Fibroblast of the aortic adventitia (primary cell): ENCODE measurements at places on chromosomes 11 and 22.

DNA sequence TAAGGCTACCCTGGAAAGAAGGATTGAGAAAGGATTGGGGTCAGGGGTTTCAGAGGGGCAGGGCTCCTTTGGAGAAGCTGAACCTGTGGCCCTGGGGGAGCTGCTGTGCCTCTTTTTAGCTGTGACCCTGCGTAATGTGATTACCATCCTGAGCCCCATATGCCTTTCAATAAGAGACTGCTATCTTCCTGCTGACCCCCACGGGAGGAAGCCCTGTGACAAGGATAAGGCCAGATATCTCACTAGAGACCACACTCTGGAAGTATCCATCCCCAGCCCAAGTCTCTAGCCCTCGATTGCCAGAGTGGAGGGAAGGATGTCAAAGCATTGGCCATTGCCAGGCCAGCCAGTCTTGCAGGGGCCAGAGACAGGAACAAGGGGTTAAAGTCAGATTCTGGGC, 4.8 kb upstream of the SLC39A13 start:
- no peak for DNase-seq

DNA sequence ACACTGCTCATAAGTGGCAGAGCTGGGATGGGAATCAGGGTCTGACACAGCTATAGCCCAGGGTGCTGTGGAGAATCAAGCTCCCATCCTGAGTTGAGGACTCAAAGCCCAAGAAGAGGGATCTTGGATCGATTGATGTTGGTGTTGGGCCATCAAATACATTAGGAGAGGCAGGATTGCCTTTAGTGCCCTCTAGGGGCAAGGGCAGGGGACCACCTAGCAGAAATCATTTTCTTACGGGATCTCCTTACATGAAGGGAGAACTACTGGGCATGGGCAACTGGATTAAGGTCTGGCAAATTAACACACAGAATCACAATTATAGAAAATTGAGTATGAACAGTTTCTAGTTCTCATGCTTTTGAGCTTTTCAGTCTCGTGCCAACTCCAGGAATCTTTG, 24.9 kb upstream of the EMSY start:
- no peak for DNase-seq

GRCh38 chr22:50564289-50564688, 1.6 kb upstream of the SYCE3 start:
- no peak for DNase-seq

DNA sequence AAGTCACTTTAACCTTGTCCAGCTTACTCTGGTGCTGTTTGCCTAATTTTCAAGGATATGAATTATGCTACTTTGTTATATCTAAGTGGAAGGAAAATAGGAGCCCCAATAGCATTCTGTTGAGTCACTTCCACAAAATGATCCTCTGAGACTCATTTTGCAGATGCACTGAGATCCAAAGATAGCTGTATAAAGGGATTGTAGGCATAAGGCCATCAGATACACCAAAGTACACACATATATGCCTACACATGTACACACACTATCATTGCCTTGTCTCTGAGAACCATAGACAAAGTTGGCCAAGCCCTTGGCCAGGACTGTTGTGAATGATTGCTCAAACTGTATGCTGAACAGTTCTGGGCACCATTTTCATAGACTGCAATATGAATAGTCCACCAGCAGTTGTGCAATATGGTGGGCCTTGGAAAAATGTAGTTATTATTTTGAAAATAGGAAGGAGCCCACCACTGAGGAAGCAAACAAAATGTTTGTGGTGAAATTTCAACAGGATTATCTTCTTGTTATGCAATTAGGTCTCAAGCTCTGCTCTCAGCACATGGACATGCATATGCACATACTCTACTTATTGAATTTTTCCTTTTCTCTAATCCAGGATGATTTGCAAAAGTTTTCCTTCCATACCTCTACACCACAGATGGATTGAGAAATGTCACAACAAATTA, 186.0 kb upstream of the CTSC start:
- DNase-seq = peak; percentile 46

DNA sequence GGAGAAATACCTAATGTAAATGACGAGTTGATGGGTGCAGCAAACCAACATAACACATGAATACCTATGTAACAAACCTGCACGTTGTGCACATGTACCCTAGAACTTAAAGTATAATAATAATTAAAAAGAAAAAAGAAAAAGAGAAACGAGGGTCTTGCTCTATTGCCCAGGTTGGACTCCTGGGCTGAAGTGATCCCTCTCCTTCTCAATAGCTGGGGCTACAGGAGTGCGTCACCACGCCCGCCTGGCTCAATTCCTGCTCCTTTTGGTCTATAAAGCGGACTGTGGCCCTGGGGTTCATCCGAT, 521 bp upstream of the PTS start:
- DNase-seq = no peak

GRCh38 chr22:27895600-27895999, 23.5 kb downstream of the PITPNB start:
- no peak for DNase-seq

- no peak for DNase-seq
These were observed 434.4 kb downstream of the METTL15 start for GRCh38 chr11:28542561-28542960.

GRCh38 chr11:92152245-92152644, 72.4 kb upstream of the FAT3 start:
- no peak for DNase-seq

- DNase-seq = no peak
These were observed 12.7 kb downstream of the MRGPRF start for GRCh38 chr11:69000391-69000790.

GRCh38 chr11:66888282-66888681, 31.4 kb downstream of the LRFN4 start:
- no peak for DNase-seq

DNA sequence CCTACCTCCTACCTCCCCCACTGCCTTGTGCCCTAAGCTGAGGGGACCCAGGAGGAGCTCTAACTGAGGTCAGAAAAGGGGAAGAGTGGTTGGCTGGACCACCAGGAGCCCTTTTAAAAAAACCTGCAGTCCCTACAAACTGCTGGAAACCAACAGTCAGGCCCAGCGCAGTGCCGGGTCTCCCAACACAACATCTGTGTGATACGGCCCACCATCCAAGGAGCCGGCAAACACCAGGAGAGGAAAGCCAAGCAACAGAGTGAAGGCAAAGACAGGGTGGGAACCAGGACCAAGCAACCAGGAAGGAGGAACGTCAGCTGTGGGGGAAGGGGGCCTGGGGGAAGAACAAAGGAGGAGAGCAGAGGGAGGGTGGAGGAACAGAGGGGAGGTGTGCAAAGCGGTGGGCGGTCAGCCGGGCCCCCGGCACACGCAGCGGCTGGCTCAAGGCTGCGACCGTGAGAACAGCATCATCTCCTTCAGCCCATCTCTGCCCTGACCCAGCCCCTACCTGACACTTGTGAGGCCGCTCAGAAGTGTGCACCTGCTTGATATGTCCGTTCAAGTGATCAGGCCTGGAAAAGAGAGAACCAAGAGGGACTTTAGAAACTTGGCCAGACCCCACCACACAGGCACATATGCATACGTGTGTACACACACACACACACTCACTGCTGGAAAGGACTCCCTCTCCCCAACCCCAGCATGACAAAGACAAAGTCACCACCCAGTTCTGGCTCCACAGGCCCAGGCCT, 3.6 kb downstream of the PATZ1 start:
- DNase-seq = no peak

DNA sequence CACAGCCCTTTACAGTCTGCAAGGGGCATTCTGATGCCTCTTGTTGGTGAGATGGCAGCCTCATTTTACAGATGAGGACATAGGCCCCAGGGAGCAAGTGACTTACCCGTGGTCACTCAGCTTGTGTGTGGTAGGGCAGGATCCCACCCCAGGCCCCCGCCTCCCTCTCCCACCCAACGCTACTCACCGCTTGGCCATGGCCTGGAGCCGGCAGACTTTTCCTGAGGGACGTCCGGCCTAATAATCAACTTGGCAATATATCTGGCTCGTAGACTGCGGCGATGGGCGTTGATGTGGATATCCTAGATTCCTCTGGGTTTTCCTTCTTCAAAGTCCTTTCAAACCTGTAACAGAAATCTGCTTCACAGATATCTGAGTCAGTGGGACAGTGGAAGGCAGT, 57.1 kb downstream of the ARHGAP8 start:
- DNase-seq = no peak

DNA sequence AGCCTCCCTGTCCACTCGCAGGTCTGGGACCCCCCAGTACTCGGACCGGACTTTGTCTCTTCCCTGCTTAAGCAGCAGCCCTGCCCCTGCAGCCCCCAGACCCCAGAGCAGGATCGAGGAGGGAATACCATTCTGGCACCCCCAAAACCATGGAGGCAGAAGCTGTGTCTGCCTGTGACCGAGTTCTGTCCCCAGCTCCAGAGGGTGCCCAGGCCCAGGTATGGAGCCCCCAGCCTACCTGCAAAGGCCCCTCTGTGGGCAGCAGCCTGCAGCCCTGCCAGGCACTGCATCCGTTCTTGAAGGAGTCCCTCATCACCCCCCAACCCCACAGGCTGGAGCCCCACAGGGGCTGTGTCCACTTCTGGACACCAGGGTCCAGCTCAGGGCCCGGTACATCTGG, 163.8 kb downstream of the BRD1 start:
- DNase-seq = no peak

DNA sequence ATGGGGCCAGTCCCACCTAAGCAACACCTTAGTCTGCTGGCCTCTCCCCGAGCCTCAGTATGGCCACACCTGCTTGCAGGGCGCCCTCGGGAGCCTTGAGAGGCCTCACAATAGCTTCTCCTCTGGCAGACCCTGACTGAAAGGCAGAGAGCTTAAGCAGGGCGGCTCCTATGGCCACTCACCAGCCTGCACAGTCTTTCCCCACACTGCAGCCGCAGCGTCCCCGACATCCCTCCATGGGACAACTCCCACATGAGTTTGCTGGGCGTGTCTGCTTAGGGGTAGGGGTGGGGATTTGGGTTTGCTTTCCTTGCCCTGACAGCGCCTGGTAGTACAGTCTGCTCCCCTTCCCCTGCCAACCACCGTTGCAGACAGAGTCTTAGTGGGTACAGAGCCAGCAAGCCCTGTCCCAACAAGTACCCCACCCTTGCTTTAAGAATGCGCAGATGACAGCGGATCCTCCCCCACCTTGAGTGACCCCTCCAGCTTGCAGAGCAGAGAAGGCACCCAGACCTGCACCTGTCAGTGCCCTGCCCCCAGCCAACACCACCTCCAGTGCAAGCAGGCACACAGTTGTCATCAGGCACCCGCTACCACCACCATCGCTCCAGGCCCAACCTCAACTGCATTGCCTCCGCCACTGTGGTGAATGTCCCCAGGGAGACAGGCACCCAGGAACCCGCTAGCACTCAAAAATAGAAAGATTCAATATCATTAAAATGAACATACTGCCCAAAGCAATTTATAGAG, 413.8 kb upstream of the ARHGAP42 start:
- DNase-seq = no peak

DNA sequence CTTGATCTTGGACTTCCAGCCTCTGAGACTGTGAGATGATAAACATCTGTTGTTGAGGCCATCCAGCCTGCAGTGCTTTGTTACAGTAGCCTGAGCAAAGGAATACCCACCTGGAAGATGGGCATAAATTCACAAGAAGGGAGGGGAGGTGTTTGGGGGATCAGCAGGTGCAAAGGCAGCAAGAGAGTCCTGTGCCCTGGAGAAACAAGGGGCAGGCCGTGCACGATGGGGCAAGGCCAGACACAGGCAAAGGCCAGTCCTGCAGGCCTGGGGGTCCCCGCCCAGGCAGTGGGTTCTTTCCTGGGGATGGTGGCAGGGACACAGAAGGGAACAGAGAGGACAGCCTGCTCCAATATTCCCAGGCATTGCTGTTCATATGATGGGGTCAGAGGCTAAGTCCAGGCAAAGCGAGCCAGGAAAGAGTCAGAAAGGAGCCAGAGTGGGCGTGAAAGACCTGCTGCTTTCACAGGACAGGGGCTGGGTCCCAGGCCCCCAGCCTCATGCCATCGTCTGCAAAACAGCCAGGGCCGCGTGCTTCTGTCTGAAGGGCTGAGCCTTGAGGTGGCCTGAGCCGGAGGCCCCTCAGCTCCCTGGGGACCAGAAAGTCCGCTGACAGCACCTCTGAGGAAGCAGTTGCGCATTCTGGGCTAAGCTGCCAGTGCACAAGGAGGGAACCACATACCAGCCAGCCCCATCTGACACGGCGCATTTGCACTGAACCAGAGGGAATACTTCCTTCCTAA, 48.8 kb downstream of the MYEOV start:
- no peak for DNase-seq

GRCh38 chr11:127130321-127130720, 129.8 kb upstream of the KIRREL3 start:
- DNase-seq = no peak

DNA sequence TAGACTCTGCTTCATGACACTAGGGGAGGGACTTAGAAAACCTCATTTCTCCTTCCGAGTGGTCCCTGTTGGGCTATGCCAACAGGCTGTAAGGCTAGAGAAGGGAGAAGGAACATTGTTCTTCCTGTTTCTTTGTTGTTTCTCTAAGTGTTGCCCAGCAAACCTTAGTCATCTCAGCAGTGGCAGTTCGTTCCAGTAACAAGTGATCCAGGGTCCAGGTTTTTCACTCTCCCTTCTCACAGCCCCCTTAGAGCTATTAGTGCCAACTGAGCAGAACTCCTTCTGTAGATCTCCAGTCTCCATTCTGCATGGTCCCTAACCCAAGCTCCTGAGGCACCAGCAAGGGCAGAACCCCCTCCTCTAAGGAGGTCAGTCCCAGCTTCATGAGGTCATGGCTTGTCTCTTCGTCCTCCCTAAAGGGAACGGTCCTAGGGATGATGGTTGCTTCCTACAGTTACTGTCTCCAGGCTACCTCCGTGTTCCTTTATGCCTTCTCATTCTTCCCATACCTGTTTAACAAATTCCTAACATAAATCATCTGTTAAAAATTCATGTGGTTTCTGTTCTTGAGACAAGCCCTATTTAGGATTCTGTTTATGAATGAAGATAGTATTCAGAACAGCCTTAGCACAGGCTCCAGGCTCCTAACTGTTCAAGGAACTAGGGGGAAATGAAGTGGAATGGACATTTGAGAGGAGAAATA, 168.6 kb upstream of the UBASH3B start:
- DNase-seq = no peak

- DNase-seq = peak; percentile 2
These were observed 1.4 kb downstream of the ASCL2 start for GRCh38 chr11:2268729-2269600.

DNA sequence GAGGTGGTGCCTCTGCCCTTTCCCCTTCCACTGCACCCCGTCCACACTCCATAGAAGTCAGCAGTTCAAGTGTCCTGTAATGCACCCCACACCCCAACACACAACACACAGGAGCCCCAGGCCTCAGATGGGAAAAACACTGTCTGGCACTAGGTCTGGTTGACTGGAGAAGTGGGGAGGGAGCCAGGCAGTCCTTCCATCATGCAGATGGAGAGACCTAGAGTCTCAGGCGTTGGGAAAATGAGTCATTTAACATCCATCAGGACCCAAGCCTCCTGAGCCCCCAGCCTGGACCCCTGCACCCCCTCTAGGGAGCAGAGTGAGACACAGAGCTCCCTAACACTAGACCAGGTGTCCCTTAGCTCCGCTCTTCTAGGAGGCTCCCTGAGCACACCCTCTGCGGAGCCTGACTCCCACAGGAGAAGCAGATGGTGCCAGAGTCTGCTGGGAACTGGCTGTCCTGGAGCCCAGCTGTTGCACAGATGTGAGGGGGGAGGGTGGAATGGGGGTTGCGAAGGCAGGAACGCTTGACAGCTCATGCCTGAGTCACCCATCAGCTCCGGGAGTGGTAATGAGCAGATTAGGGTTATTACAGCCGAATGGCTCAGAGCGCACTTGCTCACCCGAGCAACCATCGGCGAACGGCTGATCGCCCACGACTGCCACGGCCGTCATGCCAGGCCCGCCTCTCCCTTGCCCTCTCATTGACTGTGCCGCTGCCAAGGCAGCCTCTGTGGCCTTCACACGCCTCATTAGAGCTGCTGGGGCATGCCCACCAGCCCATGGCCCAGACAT, 22.1 kb upstream of the SYT7 start:
- peak; percentile 98 for DNase-seq
